Suppressor macrophage treated with lipopolysaccharide for 1 hour (primary cell): ENCODE measurements at places on chromosomes 3 and 15.

GRCh38 chr15:90650117-90650955 is 66.8 kb upstream of the BLM start:
- DNase-seq, result peak; percentile 68

DNA sequence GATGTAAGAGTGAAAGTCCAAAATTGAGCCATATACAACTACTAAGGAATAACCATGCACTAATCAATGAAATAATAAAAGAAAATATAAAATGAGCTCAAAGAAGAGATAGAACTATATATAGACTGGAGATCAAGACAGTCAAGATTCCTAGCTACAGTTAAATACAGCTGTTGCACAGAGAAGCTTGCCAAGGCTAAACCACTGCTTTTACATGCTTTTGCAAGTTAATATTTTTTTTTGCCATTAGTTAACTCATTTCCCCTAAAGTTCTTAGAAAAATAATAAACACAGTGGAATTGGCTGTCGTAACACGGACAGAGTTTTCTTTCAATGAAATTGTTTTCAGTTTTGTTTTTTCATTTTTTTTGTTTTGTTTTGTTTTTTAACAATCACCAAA is 123.0 kb downstream of the VGLL3 start:
- no peak for DNase-seq

DNA sequence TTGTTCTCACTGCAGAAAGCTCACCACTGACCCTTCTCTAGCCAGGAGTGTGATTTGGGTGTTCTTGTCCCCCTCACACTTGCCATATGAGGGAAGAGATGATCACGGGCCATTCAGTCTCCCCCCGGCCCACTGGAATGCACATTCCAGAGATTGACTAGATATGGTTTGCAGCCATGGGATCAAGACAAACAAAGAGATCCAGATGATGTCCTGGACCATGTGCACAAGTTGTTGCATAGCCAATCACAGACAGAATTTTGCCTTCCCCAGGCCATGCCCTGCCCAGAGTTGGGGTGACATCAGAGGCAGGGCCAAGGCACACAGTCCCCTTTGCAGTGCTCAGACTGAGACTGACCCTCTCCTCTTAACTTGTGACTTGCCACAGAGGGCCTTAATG is 14.8 kb downstream of the MUC13 start:
- no peak for DNase-seq

- no peak for DNase-seq
These were observed 403.6 kb downstream of the ERC2 start for GRCh38 chr3:56064684-56065083.

GRCh38 chr3:123002100-123002748 is 25.3 kb downstream of the SEMA5B start:
- no peak for DNase-seq

DNA sequence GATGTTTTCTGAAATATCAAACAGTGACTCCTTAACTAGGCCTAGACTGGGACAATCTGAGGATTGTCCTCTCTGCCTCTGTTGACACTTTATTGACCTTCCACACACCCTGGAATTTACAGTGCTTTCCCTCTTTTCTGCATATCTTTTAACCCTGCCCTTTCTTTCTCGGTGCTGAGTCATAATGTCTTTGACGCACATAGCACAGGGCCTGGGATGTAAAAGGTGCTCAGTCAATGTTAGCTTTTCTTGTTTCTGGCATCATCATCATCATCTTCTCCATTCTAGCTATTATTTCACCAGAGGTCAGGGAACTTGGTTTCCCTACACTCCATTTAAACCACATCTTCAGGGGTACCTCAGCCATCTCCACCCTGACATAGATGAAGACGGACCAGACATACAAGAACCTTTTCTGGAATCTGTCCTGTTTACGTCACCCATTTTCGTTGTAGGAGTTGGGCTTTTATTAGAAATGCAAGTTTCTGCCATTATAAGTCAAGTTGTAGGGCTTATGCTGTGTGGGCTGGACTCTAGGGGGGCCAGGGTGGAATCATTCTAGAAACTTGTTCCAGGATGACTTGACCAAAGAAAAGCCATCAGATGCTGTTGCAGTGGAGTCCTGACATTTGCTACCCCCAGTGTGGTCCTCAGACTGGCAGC is 46.6 kb downstream of the ZBTB38 start:
- no peak for DNase-seq

- DNase-seq, result no peak
These were observed 4.8 kb downstream of the CLN6 start for GRCh38 chr15:68224546-68225250.

GRCh38 chr15:26889298-26889898 is 22.5 kb downstream of the GABRA5 start:
- DNase-seq, result peak; percentile 73

DNA sequence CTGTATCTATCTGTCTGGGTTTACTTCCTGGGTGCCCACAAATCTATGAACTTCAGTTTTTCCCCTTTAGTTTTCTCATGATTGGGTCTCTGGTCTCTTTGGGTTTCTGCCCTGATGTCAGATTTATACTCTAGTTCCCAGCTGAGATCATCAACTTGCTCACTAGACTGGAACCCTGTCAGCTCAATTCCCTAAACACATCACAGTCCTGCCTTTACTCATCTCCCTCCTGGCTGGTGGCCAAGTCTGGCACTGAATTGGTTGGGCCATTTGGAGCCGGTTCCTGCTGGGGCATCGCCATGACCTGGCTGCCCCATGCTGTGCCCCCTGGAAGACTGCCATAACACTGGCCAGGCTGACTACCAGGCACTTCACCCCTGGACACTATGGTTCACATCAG is 345.3 kb downstream of the CHST2 start:
- no peak for DNase-seq

DNA sequence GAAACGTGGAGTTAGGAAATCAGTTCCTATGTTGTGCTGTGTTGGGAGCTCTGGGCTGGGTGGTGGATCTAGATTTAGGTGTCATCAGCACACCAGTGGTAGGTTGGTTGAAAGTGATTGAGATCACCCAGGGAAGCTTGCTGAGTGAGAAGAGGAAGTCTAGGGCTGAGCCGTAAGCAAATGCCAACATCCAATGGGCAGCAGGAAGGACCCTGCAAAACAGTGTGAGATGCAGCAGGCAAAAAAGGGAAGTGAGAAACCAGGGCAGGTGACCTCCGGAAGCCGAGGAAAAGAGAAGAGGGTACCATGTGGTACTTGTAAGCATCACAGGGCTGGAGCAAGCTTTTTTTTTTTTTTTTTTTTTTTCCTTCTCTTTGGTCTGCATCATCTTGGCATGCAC is 15.9 kb upstream of the COPG1 start:
- peak; percentile 79 for DNase-seq

DNA sequence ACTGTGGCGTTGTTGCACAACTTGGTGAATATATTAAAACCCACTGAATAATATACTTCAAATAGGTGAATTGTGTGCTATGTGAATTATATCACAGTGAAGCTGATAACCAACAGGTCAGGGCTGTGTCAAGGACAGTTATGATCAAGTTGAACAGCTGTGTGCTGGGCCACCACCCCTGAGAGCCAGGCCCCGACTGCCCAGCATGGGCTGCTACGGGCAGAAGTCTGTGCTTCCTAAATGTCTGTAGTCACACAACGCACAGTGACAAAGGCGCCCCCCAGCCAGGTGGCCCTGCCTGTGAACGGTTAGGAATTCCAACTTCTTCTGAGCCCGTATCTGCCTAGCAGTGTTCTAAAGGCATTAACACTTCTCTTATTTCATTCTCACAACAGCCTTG is 32.8 kb downstream of the TKT start:
- DNase-seq, result no peak

DNA sequence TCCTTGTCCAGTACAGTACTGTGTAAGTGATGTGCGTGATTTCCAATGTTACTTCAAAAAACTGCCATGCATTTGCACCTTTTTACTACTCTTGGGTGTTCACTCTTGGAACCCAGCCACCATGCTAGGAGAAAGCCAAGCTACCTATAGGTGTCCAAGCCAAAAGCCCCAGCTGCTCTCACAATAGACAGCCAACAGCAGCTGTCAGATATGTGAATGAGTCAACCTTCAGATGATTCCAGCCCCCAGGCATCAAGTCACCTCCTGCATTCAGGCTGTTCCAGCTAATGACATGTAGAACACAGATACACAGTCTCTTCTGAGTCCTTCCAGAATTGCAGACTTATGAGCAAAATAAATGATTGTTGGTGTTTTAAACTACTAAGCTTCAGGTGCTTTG is 417.7 kb upstream of the TGFBR2 start:
- no peak for DNase-seq

DNA sequence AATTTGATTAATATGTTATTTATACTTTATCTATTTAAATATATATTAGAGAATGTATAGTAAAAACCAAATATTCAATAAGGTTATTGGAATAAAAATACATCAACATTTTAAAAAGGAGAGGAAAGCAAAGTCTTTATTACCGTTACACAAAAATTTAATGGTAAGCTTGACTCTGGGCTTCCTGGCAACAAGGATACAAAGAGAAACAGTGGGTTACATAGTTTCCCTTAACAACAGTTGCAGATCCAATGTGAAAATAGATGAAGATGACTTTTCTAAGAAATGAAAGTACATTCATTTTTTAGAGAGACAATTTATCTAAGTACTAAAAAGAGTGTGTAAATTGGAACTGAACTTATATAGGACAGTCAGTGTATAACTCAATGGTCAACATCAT is 6.0 kb upstream of the PHLDB2 start:
- no peak for DNase-seq

DNA sequence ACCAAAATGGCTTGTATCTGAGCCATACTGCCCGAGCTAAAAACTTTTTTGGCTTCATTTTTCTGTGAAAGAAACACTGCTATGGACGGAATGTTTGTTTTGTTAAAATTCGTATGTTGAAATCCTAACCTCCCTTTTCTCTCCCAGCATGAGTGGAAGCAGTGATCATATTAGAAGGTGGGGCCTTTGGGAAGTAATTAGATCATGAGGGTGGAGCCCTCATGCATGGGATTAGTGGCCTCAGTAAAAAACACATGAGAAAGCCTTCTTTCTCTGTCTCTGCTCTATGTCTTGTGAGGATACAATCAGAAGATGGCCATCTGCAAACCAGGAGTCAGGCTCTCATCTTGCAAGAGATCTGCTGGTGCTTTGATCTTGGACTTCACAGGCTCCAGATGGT is 7.4 kb upstream of the FNDC3B start:
- no peak for DNase-seq

- no peak for DNase-seq
These were observed 890 bp downstream of the CHRD start for GRCh38 chr3:184380627-184381260.
